Transverse colon (tissue), 4 donors: ENCODE measurements at places on chromosomes 3 and 15.

- no peak overlapping the region for H3K27ac ChIP-seq
- H3K4me1 ChIP-seq = no peaks in the 10 kb centered on the region
- H3K27me3 ChIP-seq = no peaks in the 10 kb centered on the region
- H3K4me3 ChIP-seq = no peak overlapping the region
- no peaks in the 10 kb centered on the region for H3K36me3 ChIP-seq
- DNase-seq = no peak
These were observed 790.5 kb downstream of the DIPK2A start for GRCh38 chr3:144762091-144762490.

- H3K27me3 ChIP-seq = no peaks in the 10 kb centered on the region
- DNase-seq = no peak
- H3K4me1 ChIP-seq = peaks cover 7% of the 10 kb centered on the region
- H3K4me3 ChIP-seq = no peak overlapping the region
These were observed 72.1 kb downstream of the ADAM10 start for GRCh38 chr15:58677426-58677825.

- peak within 1 kb of the TSS; percentile 36 for H3K27ac ChIP-seq
- H3K27me3 ChIP-seq = no peaks in the 10 kb centered on the region
- no peak within 1 kb of the TSS for H3K4me3 ChIP-seq
- H3K36me3 ChIP-seq = no peaks in the 10 kb centered on the region
- peak; percentile 82 for DNase-seq
- H3K4me1 ChIP-seq = no peaks in the 10 kb centered on the region
These were observed at the start of gene PLA2G4B for GRCh38 chr15:41838400-41838897. Gene PLA2G4B, plus strand, starts transcription at chr15:41838847. Its CDS starts 67 bp downstream, at chr15:41838914.

DNA sequence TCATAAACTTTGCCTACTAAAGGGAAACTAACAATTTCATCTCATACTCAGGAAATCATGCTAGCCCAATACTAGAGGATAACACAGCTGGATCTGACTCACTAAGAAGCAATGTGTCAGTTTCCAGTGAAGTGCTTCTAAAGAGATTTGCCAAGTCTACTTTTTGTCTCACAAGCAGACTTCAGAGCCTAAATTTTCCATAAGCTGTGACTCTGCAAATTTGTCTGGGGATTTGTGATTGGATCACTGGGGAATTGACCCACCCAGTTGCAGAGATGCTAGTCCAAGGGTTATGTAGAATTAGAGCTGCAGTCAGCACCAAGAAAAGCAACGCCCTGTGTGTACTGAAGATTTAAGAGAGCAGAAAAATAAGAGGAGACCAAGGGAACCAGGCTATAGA, 647.1 kb downstream of the NTRK3 start:
- no peak overlapping the region for H3K4me3 ChIP-seq
- H3K27ac ChIP-seq = no peak overlapping the region
- no peaks in the 10 kb centered on the region for H3K27me3 ChIP-seq
- no peaks in the 10 kb centered on the region for H3K36me3 ChIP-seq

DNA sequence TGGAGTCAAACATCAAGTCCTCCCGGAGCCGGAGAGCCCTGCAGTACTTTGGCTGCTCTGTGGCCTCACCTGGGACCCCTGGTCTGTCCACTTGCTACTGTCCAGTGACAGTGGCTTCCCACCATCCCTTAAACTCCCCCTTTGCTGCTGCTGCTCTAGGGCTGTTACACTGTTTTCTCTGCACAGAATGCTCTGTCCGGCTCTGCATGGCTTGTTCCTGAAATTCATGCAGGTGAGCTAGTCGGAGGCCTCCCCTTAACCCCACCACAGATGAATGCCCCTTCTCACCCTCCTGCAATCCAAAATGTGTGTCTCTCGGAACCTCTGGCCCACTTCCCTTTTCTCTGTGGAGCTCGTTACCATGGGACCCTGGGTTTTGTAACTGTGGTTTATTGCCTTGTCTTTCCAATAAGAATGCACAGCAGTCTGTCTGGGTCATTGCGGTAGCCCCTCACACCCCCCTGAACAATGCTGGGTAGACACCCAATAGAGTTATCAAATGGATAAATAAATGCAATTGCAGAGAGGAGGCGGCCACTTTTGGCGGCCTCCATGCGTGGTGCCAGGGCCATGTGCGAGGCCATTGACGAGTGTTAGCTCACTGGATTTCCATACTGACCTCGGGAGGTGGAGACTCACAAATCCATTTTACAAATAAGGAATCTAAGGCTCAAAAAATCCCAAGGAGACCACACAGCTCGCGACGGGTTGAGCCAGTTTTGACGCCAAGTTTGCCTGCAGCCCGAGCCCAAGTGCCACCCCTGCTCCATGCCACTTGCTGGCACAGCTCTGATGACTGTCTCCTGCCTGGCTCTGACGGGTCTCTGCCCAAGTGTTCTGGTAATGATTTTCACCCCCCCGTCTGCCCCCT, 48.5 kb downstream of the RGMA start:
- no peak overlapping the region for H3K4me3 ChIP-seq
- H3K27ac ChIP-seq = no peak overlapping the region
- DNase-seq = no peak
- H3K4me1 ChIP-seq = no peaks in the 10 kb centered on the region

GRCh38 chr15:60945196-60945595, 283.9 kb downstream of the RORA start:
- DNase-seq = peak; percentile 11
- no peaks in the 10 kb centered on the region for H3K36me3 ChIP-seq
- no peak overlapping the region for H3K4me3 ChIP-seq
- no peaks in the 10 kb centered on the region for H3K4me1 ChIP-seq

GRCh38 chr15:45144775-45145174, 15.0 kb downstream of the DUOX1 start:
- H3K27me3 ChIP-seq = no peaks in the 10 kb centered on the region
- no peaks in the 10 kb centered on the region for H3K4me1 ChIP-seq
- no peak for DNase-seq
- H3K36me3 ChIP-seq = no peaks in the 10 kb centered on the region
- H3K4me3 ChIP-seq = no peak overlapping the region

DNA sequence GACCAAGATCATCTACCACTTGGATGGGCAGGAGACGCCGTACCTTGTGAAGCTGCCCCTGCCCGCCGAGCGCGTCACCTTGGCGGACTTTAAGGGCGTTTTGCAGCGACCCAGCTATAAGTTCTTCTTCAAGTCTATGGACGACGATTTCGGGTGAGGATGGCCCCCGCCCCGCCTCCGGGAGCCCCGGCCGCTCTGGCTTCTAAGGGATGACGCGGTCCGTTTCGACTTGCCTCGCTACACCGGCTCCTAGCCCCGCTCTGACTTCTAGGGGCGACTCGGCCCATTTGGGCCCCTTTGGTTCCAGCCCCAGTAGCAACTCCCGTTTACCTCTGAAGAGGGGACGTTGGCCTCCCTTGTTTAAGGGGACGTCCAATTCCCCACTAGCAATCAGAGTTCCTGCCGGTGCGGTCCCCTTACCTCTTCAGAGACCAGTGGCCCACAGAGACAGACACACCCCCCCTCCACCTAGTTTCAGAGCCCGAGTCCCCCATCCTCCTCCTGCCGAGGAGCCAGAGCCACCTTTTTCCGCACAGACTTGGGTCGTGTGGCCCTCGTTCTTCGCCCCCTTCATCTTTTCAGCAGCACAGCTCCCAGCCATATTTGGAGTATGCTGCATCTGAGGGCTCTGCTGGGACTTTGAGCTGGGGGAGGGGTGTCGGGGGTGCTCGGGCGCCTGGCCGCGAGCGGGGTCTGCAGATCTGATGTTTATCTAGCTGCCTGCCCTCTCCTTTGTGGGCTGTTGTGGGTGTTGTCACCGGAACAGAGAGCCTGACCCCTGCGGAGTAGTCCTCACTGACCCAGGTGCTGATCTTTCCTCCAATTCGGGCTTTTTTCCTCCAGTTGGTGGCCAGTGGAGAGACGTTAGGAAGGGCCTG, 706 bp downstream of the DVL3 start:
- peaks cover 51% of the 10 kb centered on the region for H3K4me1 ChIP-seq
- H3K27me3 ChIP-seq = no peaks in the 10 kb centered on the region
- H3K4me3 ChIP-seq = peak overlapping the region; percentile 93
- H3K36me3 ChIP-seq = no peaks in the 10 kb centered on the region
- peak; percentile 49 for DNase-seq

DNA sequence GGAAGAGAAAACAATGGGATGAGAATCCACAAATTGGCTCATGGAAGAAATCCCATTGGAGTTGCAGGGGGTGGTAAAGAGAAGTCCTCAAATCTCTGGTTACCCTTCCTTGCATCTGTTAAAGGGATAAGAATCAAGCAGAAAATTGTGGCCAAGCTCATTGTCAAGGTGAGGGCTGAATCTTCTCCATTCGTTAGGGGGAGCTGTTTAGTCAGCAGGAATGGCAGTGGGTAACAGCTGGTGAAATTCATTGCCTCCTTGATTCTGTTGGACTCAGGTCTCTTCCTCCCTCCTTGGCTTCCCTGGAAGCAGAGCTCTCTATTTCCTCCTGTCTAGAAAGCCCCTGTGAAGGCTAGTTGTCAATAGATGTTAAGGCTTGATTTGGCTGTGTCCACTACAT, 343.1 kb upstream of the SEMA6D start:
- no peak overlapping the region for H3K4me3 ChIP-seq
- no peak for DNase-seq
- no peaks in the 10 kb centered on the region for H3K27me3 ChIP-seq
- H3K36me3 ChIP-seq = no peaks in the 10 kb centered on the region
- no peaks in the 10 kb centered on the region for H3K4me1 ChIP-seq

- DNase-seq = no peak
- no peaks in the 10 kb centered on the region for H3K36me3 ChIP-seq
- peaks cover 18% of the 10 kb centered on the region for H3K4me1 ChIP-seq
- H3K27me3 ChIP-seq = no peaks in the 10 kb centered on the region
These were observed 19.1 kb upstream of the SCAANT1 start for GRCh38 chr3:63931290-63931689.

- H3K4me1 ChIP-seq = peaks cover 20% of the 10 kb centered on the region
- DNase-seq = no peak
- H3K36me3 ChIP-seq = no peaks in the 10 kb centered on the region
- H3K27ac ChIP-seq = no peak overlapping the region
These were observed 1.8 kb upstream of the MYL3 start for GRCh38 chr3:46865031-46865507.

DNA sequence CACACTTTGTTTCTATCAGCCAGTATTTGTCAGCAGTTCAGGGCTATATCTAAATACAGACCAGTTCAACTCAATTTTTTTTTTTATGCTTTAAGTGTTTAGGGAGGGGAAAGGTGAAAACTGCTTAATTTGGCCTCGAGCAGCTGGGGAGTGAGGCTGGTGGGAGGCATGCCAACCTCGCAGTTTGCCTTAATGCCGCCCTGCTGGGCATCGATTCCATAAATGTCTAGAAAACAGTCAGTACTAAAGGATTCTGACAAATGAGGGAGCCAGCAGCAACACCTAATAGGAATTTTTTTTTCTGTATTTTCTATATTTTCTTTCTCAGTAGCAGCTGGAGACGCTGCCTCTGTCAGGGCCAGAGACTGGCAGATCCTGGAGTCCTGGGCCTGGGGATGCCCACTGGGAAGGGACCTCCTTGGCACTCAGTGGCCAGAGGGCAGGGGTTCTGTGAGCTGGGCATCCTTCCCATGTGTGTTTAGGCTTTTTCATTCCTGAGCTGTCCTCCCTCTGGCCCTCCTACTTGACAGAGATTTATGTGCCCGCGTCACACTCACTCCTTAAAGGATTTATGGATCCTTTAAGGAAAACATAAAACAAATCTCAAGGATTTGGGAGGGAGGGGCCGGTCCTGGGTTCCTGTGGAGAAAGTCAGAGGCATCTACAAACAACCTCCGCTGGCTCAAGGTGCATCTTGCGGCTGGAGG, 117.8 kb downstream of the WNT5A start:
- H3K4me1 ChIP-seq = no peaks in the 10 kb centered on the region
- no peak overlapping the region for H3K27ac ChIP-seq
- no peak overlapping the region for H3K4me3 ChIP-seq
- no peak for DNase-seq

GRCh38 chr3:59481776-59482400, 432.1 kb upstream of the CFAP20DC start:
- H3K36me3 ChIP-seq = no peaks in the 10 kb centered on the region
- DNase-seq = no peak
- no peak overlapping the region for H3K4me3 ChIP-seq
- no peaks in the 10 kb centered on the region for H3K27me3 ChIP-seq
- no peak overlapping the region for H3K27ac ChIP-seq
- H3K4me1 ChIP-seq = no peaks in the 10 kb centered on the region

- peaks cover 50% of the 10 kb centered on the region for H3K27me3 ChIP-seq
- DNase-seq = no peak
- no peak overlapping the region for H3K27ac ChIP-seq
- H3K36me3 ChIP-seq = no peaks in the 10 kb centered on the region
- peak overlapping the region; percentile 41 for H3K4me3 ChIP-seq
These were observed 882 bp downstream of the CADM2 start for GRCh38 chr3:84959470-84960271.

GRCh38 chr15:38564557-38565286, at the start of gene RASGRP1:
Gene RASGRP1, minus strand, starts transcription at chr15:38564814. Its CDS starts 186 bp downstream, at chr15:38564628.
- peak within 1 kb of the TSS; percentile 71 for H3K27ac ChIP-seq
- peak within 1 kb of the TSS; percentile 53 for H3K4me3 ChIP-seq
- peaks cover 6% of the 10 kb centered on the region for H3K4me1 ChIP-seq
- DNase-seq = peak; percentile 81
- no peaks in the 10 kb centered on the region for H3K36me3 ChIP-seq
- H3K27me3 ChIP-seq = peaks cover 19% of the 10 kb centered on the region

DNA sequence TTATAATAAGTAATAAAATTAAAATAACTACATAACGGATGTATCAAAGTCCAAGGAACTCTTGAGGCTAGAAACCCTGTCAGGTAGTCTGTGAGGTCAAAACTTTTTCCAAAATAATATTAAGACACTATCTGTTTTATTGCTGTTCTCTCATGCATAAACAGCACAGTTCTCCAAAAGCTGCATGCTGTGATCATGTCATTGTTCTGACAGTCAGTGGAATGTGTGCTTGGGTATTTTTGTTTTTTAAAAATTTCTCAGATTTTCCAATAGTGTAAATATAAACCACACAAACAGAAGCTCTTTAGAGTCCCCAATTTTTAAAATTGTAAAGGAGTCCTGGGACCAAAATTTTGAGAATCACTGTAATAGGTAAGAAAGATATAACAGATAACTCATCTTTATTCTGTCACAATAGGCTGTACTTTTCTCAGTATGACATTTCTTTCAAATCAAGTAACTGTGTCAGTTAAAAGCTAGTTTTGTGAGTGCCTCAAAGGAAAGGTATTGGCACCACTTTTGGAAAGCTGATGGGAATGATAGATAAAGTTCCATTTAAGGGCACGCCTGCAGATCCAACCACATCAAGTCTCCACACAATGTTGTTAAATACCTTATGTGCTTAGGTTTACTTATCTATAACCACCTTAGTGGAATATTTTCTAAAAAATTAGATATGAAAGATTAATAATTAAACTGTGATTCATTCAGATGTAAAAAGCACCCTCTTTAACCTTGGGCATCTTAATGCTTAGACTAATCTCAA, 49.3 kb downstream of the CEP152 start:
- no peaks in the 10 kb centered on the region for H3K27me3 ChIP-seq
- no peak for DNase-seq
- H3K4me1 ChIP-seq = no peaks in the 10 kb centered on the region
- H3K27ac ChIP-seq = no peak overlapping the region

GRCh38 chr3:96863129-96863740, 48.8 kb downstream of the EPHA6 start:
- H3K27me3 ChIP-seq = no peaks in the 10 kb centered on the region
- DNase-seq = peak; percentile 9
- H3K36me3 ChIP-seq = no peaks in the 10 kb centered on the region
- no peak overlapping the region for H3K4me3 ChIP-seq
- no peak overlapping the region for H3K27ac ChIP-seq

GRCh38 chr3:94440767-94441493, 378.1 kb downstream of the NSUN3 start:
- no peak for DNase-seq
- no peak overlapping the region for H3K27ac ChIP-seq
- H3K36me3 ChIP-seq = no peaks in the 10 kb centered on the region
- H3K4me1 ChIP-seq = no peaks in the 10 kb centered on the region
- no peak overlapping the region for H3K4me3 ChIP-seq
